ENCODE measurements at places on chromosomes 7 and 10. TPM values are rescaled to one million over a fixed set of nuclear protein-coding genes. Genes with fewer than 3 reads are reported as not detected.

Gene CLEC2L
- not detected for total RNA-seq

Gene PLXNA4
- 22.7 TPM for total RNA-seq

Gene NUDT13
- total RNA-seq, result 1.7 TPM

Gene HYCC1
- total RNA-seq, result 69.3 TPM

DNA sequence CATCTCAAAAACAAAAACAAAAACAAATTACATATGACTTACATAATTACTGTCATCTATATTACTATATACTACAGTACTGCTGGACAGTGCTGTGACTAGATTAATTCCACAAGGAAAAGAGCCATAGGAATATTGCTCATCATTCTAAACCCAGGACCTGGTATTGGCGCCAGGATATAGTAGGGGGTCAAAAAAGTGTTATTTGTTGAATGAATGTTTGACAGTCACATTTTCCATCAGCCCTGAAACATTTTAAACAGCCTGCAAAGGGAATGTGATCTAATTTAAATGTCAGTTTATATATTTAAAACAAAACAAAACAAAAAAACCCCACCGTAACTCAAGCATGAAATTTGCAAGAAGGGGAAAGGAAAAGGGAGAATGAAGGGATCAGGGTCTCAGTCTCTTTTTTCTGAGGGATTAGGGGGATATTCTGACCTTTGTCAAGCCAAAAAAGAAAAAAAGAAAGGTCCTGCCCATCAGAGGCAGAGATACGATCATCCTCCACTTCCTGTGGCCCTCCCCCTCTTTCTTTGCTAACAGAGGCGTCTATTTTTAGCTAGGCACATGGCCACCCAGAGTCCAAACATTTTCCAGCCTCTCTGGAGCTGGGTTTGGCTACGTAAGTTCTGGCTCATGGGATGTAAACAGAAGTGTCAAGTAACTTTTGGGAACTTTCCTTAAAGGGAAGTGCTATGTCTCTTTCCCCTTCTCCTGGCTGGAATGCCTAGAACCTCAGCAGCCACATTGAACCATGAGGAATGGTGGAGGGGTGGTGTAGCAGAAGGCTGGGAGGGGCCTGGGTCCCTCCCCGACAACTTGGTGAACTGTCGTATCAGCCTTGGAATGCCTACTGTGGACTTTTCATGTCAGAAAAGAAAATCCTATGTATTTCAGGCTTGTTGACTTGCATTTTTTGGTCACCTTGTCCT lies 44.6 kb upstream of the DLG5 start:
- peak; percentile 82 for DNase-seq

DNA sequence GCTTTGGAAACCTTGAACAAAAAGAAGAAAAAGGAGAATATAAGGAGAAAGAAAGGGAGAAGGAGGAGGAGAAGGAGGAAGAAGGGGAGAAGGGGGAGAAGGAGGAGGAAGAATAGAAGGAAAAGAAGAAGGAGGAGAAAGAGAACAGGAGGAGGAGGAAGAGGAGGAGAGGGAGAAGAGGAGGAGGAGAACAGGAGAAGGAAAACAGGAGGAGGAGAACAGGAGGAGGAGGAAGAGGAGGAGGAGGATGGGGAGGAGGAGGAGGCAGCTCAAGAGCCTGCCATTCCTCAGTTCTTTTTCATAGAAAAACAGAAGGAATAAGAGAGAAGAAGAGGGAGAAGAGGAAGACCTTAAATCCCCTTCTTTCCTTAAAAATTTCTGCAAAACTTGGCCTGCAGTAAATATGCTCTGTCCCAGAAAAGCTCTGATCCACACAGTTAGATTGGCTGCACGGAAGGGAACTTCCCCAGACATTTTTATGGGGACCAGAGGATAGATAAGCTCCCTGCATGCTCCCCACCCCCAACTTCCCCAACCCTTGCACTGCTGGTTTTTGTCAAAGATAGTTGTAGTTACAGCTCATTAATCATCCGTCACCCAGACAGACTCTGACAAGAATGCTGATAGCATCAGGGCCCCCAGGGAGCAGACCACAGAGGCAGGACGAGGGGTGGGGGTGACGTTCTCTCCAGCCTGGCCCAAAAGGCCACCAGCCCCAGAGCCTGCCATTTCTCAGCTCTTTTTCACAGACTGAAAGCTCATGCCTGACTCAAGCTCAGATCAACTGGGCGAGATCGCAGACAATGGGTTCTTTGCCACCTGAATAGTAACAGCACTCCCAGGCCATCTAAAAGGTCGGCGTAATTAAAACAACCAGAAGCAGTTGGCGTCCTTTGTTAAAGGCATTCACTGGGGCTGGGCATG lies 34.5 kb upstream of the LYZL1 start:
- DNase-seq, result no peak

GRCh38 chr10:26438534-26439341 lies 597 bp downstream of the APBB1IP start:
- DNase-seq, result peak; percentile 60

GRCh38 chr7:45324683-45325237 lies 167.2 kb downstream of the RAMP3 start:
- DNase-seq, result no peak

DNA sequence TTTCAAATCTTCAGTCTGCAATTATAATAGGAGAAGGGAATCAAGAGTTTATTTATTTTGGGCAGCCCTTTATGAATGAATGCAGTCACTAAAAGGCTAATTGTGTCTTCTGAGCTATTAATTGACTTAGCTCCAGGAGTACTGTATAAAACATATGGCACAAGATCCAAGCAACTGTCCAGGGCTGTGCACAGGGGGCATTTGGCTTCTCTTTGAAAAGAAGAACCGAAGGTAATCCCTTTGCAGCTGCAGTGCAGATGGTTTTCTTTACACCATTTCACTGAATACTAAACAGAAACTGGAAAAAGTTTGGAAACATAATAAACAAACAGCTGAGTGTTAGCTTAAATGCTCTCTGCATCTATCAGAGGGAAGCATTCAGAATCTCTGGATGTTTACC lies 282.6 kb upstream of the LRRN3 start:
- DNase-seq, result no peak

DNA sequence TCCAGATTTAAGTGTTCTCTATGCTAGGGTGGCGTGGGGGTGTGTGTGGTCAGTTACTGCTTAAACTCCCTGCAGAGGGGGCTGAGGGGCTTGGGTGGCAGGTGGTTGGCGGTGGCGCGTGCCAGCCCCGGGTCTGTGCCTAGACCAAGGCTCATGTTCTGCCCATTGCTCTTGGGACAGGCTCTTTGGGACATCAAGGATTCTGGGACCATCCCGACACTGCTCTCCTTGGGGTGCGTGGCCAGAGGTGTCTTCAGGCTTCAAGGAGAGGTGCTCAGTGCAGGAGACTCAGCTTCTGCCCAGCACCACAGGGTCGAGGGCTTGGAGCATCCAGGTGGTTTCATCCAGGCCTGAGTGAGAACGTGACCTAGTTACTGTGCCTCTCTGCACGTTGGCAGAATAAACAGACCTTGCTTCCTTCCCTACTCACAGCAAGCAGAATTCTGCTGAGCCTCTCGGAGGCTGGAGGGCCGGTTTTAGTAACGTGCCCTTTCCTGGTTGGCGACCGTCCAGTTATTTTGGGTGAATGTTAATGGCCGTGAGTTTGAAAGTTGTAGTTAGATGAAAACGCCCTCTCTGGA lies 39.9 kb downstream of the CAMK1D start:
- peak; percentile 76 for DNase-seq

- no peak for DNase-seq
Measured at GRCh38 chr7:17593819-17594419, 295.5 kb downstream of the AHR start.

- no peak for DNase-seq
Measured at GRCh38 chr10:31262672-31263071, 56.3 kb upstream of the ZEB1 start.

Data from aorta (tissue), 5 donors.